ENCODE measurements at places on chromosomes 3 and 15.

DNA sequence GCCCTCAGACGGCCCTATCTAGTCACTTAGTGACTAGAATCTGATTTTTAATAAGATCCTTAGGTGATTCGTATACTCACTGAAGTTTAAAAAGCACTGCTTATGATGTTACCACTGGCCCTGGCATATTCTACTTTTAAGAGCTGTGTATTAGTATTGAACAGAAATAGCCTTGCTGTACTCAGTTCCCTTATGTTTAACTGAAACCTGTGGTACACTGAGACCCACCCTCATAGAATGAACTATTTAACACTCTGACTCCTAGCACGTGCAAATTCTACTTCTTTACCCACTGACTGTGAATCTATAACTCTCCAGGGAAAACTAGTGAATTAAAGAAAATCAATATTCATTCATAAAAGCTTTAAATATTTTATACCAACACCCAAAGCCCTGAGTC is 108.9 kb downstream of the CCNL1 start:
- DNase-seq = no peak

GRCh38 chr3:49536875-49537533 is 17.3 kb upstream of the BSN start:
- no peak for DNase-seq

- DNase-seq = no peak
Observed at GRCh38 chr3:120025520-120025919, 68.7 kb downstream of the GSK3B start.

DNA sequence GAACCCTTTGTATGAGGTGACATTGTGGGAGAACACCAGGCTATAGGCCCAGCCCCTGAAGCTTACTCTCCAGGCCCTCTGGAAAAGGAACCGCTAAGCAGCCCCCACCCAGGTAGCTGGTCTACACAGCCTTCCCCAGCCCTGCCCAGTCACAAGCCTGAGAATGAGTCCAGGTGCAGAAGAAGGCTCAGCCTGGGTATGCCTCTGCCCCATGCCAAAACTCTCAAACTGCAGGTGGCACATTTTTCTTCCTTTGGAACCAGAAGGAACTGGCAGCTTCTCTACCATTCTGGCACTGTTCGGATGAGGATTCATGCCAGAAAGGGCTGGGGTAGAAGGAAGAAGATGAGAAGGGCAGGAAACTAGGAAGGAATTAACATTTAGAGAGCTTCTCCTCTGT is 23.7 kb upstream of the TBC1D21 start:
- no peak for DNase-seq

- DNase-seq = no peak
Observed at GRCh38 chr15:100216182-100216581, 125.6 kb downstream of the ADAMTS17 start.

- DNase-seq = no peak
Observed at GRCh38 chr15:44038755-44039191, 156.3 kb downstream of the FRMD5 start.

- DNase-seq = no peak
Observed at GRCh38 chr3:52461874-52462273, 6.5 kb downstream of the NISCH start.

DNA sequence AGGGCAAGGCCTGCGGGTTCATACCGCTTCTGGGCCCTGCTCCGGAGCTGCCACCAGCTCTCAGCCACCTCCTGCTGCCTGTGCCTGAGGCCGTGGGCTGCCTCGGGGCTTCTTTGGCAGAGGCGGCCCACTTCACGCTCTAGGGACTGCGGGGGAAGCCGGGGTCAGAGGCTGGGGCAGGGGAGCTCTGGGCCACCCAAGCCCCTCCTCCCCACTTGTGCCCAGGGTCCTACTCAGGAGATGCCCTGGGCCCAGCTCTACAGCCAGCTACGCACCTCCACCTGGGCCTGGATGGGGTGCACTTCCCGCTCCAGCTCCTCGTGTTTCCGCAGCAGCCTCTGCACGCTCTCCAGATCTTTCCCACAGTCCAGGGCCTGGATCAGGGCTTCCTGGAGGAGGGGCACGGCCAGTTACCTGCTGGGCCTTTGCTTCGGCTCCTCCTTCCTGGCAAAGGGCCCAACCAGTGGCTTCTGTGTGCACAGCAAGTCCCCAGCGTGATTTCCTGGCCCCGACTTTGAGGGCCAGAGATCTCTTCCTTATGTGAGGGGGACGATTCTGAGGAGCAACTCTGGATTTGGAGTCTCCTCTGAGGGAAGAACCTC is 24.0 kb downstream of the PLA2G4B start:
- no peak for DNase-seq

DNA sequence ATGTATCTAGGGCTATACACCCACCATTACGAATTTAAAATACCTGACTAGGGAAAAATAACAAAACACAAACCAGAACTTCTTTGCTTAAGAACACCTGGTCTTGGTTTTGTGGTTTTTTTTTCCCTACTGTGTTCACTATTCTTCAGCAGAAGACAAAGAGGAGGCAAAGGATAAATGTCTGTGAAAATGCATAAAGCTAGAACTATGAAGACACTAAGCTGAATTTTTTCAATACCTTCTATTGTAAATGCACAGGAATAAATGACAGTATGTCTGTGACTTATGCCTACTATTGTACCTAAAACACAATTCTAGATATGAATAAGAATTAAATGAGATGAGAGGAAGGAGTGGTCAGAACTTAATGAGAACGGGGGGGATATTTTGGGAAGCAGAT is 86.9 kb downstream of the TBL1XR1 start:
- DNase-seq = no peak

- no peak for DNase-seq
Observed at GRCh38 chr3:75042941-75043340, 428.5 kb upstream of the CNTN3 start.

DNA sequence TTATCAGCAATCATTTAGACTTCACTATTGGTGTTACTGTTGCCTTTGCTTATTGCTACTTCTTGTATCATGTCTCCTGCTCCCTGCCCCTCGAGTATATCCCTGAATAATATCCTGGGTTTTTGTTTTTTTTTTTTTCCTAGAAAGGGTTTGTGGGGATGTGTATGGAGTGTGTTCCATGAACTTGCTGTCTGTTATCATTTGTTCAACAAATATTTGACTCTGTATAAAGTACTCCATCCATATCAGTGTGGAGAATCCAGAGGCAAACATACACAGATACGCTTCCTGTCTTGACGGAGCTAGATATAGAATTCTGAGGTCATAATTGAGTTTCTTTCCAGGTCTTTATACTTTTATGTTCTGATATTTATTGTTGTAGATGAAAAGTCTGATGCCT is 31.8 kb upstream of the GOLGA6L9 start:
- no peak for DNase-seq

GRCh38 chr15:77144492-77145070 is 73.7 kb upstream of the TSPAN3 start:
- peak; percentile 86 for DNase-seq

GRCh38 chr3:158911586-158911985 is 109.7 kb downstream of the MFSD1 start:
- no peak for DNase-seq

DNA sequence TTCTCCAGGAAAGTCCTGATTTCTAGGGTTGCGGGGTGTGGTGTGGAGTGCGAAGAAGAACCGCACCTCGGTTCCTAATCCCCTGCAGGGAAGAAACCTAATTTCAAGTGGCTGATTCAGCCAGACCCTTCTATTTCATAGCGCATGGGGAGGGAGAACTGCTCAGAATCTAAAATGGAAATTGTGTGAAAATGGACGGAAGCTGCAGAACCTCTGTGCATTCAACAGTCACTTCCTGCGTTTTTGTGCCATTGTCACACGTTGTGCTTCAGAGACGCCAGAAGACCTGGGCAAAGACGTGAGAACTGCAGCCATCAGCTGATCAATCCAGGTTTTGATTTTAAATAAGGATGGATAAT is 1.2 kb downstream of the SIDT1 start:
- DNase-seq = no peak

DNA sequence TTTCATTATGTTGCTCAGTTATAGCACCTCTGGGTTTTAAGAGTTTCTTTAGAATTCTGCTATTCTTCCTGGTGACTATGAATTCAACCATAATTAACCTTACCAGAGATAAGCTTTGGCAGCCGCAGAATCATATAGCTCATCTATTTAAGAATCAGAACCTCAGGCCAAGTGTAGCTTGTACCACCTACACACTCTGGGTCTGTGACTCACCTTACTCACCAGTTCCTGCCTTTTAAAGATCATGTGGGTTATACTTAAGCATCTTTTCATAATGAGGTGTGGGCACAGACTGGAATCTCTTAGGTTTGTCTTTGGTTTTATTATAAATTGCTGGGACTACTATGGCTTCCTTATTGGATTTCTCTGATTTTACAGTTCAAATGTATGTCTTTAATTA is 21.9 kb downstream of the CDV3 start:
- no peak for DNase-seq

- no peak for DNase-seq
Observed at GRCh38 chr3:42117175-42118008, 26.2 kb downstream of the TRAK1 start.

GRCh38 chr15:41416128-41416741 is 660 bp upstream of the RTF1 start:
- no peak for DNase-seq

DNA sequence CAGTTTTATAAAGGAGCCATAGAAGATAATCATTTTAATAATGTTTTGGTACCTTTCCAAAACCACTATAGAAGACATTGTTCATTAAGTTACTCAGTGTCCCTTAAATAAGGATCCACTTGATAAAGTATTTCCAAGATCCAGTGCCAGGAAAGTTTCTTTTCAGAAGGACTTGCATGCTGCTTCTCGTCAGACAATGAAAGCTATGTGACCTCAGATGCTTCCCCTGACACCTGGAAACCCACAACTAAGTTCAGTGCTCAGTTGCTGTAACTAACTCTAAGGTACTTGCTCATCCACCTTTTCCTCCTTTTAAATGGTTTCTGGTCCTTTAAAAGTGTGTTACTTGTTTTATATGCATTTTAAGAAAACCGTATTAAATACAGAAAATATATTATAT is 7.3 kb downstream of the SSR3 start:
- DNase-seq = no peak

GRCh38 chr15:49521802-49522201 is 98.8 kb downstream of the FGF7 start:
- no peak for DNase-seq

DNA sequence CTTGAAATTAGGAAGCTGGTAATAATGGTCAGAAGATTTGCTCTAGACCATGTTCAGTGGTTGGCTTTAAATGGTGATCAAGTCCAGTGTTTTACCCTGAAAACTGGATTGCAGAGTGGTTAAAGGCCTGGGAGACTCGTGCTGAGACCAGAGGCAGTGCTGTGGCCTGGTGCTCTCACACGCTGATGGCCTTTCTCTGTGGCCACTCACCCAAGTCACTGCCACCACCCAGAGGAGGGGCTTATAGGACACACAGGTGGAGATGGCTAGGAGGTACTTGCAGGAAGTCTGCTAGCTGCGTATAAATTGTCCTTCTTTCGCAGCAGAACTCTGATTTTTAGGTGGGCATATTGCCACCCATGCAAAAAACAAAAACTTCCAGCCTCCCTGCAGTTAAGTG is 6.2 kb upstream of the EHD4 start:
- DNase-seq = no peak

GRCh38 chr3:194870394-194871110 is 184.9 kb downstream of the FAM43A start:
- no peak for DNase-seq

- no peak for DNase-seq
Observed at GRCh38 chr3:197595470-197596185, 39.9 kb upstream of the BDH1 start.

DNA sequence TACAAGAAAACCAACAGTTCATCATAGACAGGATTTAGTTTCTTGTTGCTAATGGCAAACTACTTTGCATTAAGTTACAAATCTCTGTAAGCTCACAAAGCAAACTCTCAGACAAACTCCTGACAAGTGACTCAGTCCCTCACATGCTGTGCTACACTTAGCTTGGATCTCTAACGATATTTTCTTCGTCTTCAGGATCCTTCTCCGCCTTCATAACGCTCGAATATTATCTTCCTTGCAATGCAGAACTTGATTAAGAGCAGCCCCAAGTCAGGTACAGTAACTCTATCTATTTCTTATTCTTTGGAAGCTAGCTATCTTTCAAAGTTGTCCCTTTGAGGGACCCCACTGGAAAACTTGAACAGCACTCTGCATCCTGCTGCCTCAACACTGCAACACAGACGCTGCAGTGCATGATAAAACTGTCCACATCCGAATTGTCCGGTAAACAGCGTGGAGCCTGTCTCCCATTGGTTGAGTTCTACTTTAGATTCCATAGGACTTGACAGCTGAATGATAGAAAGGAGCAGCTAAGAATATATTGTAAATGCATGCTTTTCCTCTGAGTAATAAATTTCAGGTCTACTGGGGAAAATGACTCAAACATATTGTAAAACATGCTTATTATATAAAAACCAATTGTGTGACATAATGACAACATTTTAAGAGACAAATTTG is 61.3 kb downstream of the UACA start:
- no peak for DNase-seq

DNA sequence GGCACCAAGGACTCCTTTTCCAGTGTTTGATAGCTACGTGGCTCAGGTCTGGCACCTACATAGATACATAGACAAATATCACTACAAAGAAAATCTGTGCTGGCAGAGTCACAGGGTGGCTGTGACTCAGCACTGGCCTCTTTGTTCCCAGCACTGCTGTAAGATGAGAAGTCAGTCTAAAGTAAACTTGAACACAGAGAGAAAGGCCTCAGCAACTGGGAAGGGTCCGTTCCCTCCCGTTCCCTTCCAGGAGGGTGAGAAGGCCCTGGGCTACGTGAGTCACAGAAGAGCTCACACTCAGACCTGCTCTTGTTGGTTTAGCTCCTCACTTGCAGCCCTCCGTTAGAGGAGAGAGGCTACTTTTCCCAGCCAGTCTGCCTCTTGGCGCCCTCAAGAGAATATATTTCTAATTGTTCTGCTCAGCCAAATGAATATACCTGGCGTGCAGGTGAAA is 23.1 kb downstream of the ANXA2 start:
- DNase-seq = peak; percentile 90

- DNase-seq = no peak
Observed at GRCh38 chr3:197878427-197878826, 71.6 kb upstream of the RPL35A start.

- DNase-seq = no peak
Observed at GRCh38 chr3:153146191-153147053, 15.6 kb upstream of the RAP2B start.

DNA sequence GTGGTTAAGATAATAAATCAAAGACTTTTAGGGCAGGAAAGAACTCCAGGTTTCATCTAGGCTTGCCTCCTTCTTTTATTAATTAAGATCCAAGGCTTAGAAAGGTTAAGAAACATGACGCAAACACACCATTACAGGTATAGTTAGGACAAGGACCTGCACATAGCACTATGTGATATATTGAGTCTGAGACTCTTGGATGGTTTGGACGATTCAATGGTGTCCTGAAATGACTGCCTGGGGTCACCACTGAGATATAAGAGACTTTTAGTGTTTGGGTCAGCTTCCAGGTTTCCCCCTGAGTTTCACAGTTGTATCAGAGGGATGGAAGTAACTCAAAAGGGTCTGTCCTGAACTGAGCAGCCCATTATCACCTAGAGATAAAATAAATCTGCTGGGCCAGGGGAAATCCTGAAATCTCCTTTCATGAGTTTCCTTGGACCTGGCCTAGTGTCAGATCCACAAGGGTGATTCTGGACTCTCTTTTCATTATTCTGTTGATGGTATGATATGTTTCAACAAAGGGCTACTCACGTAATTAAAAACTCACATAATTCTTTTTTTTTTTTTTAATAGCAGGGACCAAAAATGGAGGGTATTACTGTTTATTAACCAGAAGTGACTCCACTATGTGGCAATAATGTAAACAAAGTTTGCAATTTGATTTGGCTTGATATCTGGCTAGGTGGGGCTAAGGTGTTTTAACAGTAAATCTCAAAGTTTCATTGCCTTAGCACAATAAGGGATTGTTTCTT is 55.6 kb upstream of the ADGRG7 start:
- no peak for DNase-seq
